ENCODE measurements at places on chromosomes 5 and 9.

GRCh38 chr9:86778761-86779160 is 168.5 kb downstream of the GAS1 start:
- no peak for DNase-seq

DNA sequence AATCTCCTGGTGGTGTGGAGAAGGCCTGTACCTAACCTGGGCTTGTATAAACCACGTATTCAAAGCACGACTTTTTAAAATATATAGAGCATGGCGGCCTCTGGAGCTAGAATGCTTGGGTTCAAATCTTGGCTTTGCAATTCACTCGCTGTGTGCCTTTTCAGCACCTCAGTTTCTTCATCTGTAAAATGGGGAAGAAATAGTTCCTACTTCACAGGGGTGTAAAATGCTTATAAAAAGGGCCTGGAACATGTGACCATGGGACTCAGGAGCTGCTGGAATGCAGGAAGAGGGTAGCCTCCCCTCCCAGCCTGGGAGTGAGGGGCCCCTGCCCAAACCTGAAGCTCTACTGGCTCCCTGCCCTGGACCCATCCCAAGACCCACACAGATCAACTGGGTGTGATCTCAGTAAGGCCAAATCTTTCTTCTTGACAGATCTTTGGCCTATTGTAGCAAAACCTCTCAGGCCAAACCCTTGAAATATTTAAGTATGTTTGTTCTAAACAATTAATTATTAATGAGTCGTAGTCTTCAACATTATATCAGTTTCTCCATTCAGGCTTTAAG is 269.0 kb downstream of the ZSWIM6 start:
- DNase-seq, result no peak

DNA sequence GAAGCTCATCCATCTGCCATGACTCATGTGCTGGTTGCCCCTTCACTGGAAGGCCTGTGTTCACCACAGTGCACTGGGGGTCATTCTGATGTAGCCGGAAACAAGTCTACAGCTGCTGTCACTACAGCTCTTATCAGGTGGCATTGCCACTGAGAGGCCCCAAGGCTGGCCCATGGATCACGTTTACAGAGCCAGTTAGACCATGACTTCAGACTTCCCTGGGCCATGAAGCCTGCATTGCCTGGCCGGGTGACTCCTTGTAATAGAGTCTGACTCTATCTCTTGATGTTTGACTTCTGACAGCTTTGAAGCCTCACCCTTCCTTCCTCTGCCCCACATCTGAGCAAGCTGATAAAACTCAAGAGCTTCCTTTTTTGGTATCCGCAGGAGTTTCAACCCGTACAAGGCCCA is 473.5 kb upstream of the DAP start:
- DNase-seq, result peak; percentile 5

- DNase-seq, result no peak
Observed at GRCh38 chr9:4922101-4922500, 63.0 kb upstream of the JAK2 start.

- no peak for DNase-seq
Observed at GRCh38 chr5:116457062-116457461, 117.6 kb downstream of the SEMA6A start.

GRCh38 chr5:93611976-93612854 is 29.2 kb downstream of the NR2F1 start:
- no peak for DNase-seq

- no peak for DNase-seq
Observed at GRCh38 chr5:66976108-66976507, 220.5 kb downstream of the CD180 start.

- DNase-seq, result no peak
Observed at GRCh38 chr5:62082370-62082801, 223.6 kb upstream of the KIF2A start.

DNA sequence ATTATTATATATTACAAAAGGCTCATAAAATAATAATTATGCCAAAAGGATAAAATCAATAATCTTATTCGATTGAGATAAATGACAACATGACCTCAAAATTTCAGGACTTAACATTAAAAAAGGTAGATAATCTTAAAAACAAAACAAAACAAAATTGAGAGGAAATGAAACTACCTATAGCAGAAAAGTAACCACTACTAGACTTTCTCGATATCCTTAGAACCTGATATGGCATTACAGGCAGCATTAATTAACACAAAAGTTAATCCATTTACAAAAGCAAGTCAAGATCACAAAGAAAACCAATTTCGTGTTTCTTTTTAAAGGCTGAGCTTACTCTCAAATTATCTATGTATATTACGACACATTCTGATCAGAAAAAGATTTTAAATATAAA is 29.9 kb downstream of the TMEM161B start:
- DNase-seq, result no peak
